CMK (cell line): ENCODE measurements at places on chromosomes 16 and 17.
A peak's percentile ranks its signal among the peaks of the same experiment; 100 is the strongest.

DNA sequence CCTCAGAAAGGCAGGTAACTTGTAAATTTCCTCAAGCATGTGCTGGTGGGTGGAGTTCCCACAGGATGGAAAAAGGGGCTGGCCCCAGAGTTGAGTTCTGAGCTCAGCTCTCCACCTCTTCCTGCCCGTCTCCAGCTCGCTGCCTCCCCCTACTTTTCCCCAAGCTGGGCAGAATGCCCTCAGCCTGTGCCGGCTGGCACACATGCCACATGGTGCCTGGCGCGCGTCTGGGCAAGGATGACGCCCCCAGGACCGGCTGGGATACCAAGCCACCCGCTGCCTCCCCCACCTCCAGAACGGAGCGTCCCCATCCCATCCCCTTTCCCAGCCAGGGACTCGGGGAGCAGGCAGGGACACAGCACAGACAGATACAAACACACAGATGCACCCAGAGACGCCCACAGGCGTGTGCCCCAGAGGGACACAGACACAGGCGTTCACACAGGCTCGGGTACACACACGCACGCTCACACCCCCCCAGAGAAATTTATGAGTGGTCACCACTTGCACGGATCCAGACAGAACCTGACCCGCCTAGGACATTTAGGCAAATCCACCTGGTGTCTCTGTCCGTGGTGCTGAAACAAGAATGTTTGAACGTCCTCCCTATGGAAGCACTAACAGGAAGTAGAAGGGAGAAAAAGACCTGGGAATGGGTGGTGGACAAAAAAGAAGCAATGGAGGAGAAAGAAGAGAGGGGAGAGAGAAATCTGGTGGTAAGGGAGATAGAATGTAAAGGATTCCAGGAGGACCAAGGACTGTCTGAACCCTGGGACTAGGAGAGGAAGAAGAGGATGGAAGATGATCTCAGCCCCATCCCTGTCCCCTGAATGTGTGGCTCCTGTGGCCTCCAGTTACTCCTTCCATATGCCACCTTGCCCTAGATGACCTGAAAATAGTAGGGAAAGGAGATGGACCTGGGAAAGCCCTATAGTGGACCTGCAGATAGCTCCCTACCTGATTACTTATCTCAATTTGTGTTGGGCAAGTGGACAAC, 15.5 kb downstream of the NEUROD2 start:
- DNase-seq: no peak

- DNase-seq: no peak
Measured at GRCh38 chr17:50719924-50720794, 756 bp downstream of the LUC7L3 start.

DNA sequence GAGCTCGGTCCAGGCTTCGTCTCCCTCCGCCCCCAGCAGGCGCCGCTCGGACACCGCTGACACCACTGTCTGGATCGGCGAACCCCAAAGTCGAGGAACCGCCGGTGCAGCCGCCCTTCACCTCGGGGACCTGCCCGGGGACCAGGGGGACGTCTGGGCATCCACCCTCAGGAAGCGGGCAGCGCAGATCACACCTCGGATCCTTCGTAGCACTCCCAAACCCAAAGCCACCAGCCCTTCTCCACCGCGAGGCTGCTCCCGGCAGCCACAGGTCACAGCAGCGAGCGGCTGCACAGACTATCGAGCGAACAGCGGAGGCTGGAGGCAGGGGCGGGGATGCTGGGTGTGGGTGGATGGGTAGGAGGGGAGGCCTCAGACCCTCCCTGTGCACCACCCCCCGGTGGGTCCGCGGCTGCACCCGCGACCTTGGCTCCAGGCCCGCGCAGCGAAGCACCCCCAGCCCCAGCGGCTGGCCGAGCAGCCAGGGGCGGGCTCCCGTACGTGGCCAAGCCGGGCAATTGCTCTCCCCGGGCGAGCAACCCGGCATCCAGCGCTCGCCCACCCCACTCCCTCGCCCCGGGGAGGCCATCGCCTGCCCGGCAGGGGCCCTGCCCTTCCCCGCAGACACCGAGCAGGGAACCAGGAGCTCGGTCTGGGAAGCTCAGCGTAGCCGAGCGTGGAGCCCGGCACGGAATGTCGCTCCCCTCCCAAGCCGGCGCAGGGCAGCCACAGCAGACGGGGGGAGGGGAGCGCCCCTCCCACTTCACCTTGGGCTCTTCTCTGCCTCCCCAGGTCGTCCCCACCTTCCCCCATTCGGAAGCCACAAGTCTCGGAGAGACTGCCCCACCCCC, 1.0 kb downstream of the SDK2 start:
- DNase-seq: no peak

DNA sequence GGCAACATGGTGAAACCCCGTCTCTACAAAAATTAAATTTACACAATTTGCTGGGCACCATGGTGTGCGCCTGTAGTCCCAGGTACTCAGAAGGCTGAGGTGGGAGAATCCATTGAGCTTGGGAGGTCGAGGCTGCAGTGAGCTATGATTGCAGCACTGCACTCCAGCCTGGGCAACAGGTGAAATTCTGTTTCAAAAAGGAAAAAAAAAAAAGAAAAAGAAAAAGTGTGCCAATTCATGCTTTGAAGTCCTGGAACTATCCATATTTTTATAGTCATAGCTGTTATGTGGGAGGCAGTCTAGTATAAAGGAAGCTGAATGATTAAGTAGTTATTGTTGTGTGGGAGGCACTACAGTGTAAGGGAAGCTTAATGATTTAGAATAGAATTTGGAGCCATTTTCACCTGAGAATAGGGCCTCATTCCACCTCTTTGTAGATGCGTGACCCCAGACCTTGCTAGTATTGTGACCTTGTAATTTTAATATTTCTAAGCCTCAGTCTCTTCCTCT, 31.6 kb downstream of the IQCK start:
- no peak for DNase-seq

GRCh38 chr17:68324654-68325336, 33.5 kb downstream of the ARSG start:
- no peak for DNase-seq

- DNase-seq: no peak
Measured at GRCh38 chr17:81125573-81126081, 39.7 kb upstream of the PVALEF start.

- no peak for DNase-seq
Measured at GRCh38 chr16:29710227-29711219, 31.5 kb downstream of the QPRT start.

GRCh38 chr17:43599046-43599395, 52.9 kb upstream of the ETV4 start:
- no peak for DNase-seq

- no peak for DNase-seq
Measured at GRCh38 chr16:64181271-64181925, 940.5 kb downstream of the CDH11 start.

- DNase-seq: no peak
Measured at GRCh38 chr16:68889508-68890150, 46.3 kb downstream of the TANGO6 start.

DNA sequence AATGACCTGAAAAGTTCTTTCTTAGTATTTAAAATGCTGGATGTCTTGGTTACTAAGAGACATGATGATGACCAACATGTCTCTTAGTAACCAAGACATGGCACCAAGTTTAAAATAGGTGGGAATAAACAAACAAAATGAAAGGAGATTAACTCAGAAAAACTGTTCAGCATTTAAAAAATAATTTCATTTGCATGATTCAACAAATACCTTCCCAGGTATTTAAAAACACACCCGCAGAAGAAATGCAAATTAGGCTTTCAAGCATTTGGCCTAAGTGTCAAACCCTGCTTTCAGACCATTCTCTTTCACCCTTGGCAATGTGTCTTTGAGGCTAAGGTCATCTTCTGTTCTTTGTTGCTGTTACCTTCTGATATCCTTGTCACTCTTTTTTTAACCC, 91.4 kb upstream of the CORO6 start:
- DNase-seq: no peak

DNA sequence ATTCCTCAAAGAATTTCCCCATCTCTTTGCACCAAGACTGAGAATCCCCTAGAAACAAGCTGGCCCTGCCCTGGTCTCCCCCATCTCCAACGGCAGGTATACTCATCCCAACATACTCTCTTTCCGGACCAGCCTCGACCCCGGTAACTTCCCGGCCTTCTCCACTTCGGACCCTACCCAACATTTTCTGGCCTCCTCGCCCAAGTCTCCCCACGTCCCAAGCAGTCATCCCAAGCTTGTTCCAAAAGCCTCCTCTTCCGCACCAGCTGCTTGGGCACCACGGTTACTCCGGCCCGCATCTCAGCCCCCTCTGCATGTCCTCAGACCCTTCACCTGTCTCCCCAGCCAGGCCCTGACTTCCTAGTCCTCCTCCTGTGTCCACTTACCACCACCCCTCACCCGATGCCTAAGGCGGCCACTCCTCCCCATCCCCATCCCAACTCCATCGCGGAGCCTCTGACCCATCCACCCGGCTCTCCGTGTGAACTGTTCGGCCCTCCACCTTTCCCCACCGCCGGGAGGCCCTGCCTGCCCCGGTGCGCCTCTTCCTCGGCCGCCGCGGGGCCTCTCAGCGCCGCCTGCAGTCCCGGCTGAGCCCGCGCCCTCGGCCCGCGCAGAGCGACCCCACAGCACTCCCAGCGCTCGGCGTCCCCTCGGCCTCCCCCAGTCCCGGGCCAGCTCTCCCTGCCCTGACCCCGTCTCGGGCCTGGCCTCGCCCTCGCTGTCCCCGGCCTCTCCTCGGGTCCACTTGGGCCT, 994 bp downstream of the PITPNA start:
- DNase-seq: no peak

GRCh38 chr16:49516382-49517036, 142.9 kb downstream of the C16orf78 start:
- no peak for DNase-seq

DNA sequence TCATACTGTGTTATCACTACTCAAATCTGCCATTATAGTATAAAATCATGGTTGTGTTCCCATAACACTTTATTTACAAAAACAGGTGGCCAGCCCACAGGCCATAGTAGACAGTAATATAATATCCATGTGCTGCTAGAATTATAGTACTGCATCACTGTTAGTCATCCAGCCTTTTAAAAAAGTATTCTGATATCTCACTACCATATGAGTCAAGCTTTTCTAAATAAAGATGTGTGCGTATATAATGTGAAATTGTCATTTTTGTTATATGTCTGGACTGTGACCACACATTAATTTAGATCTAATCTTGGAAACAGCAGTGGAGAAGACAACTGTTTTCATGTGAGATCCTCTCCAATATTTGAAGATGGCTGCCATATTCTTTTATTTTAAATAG, 1049.1 kb upstream of the GOT2 start:
- DNase-seq: no peak

- no peak for DNase-seq
Measured at GRCh38 chr16:72198021-72198711, 26.2 kb upstream of the PMFBP1 start.

DNA sequence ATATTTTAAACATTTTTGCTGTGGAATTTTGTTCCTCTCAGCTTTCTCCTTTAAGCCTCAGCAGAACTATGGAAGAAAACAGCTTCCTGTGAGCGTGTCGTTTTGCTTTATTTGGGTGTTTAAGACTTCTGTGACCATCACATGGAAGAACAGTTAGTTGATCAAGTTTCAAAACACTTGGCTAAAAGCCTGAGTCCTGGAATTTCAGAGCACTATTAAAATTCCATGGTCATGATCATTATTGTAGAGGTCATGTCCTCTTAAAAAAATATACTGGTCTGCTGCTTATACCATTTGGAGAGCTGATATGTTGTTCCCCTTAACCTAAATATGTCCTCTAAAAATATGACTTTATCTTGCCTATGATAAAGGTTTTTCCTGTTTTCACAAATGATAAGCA, 12.6 kb upstream of the CDR2 start:
- DNase-seq: no peak

- no peak for DNase-seq
Measured at GRCh38 chr17:66348584-66349165, 46.3 kb downstream of the PRKCA start.

GRCh38 chr16:4868026-4868425, 20.7 kb downstream of the UBN1 start:
- no peak for DNase-seq

- DNase-seq: no peak
Measured at GRCh38 chr17:82930043-82930923, 90.5 kb upstream of the ZNF750 start.

GRCh38 chr16:67884684-67885083, at the start of gene NRN1L:
TSS of gene NRN1L (plus strand) at chr16:67884885. CDS start at chr16:67884904, 19 bp downstream.
- DNase-seq: no peak

- no peak for DNase-seq
Measured at GRCh38 chr17:17636272-17636885, 44.9 kb upstream of the PEMT start.

GRCh38 chr17:45929344-45929743, 35.0 kb downstream of the MAPT start:
- no peak for DNase-seq

- DNase-seq: no peak
Measured at GRCh38 chr17:27449541-27449940, 6.7 kb upstream of the KSR1 start.

GRCh38 chr17:65100316-65101140, 36.6 kb upstream of the RGS9 start:
- DNase-seq: peak; percentile 66
